Thymus (tissue), 14 donors: ENCODE measurements at places on chromosomes 2 and 18.

DNA sequence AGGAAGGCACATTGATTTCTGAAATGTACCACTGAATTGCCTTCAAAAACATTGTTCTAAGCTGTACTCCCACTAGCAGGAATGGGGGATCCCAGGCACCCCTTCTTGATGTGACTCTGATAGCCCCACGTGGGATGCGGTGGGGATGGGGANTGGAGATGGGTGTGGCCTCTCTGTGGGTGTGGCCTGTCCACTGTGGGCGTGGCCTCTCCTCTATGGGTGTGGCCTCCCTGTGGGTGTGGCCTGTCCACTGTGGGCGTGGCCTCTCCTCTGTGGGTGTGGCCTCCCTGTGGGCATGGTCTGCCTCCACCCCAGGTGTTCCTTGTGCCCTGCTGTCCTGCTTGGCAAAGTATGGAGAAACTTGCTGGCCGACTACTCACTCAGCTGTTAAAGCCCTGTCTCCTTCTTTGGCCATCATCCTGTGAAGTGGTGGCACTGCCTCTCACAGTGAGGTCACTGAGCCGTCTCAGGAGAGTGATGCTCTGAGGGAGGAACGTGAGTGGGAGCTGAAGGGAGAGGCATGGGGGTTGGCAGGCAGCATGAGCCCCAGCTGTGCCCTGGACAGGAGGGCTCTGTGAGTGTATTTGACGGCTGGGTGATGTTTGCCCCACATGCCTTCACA is 6.7 kb upstream of the PARD6G start:
- H3K4me3 ChIP-seq: no peak overlapping the region
- no peaks in the 10 kb centered on the region for H3K36me3 ChIP-seq
- H3K27ac ChIP-seq: no peak overlapping the region
- no peaks in the 10 kb centered on the region for H3K4me1 ChIP-seq

- no peaks in the 10 kb centered on the region for H3K27me3 ChIP-seq
- no peaks in the 10 kb centered on the region for H3K4me1 ChIP-seq
- peaks cover 7% of the 10 kb centered on the region for H3K36me3 ChIP-seq
- H3K4me3 ChIP-seq: no peak overlapping the region
These were observed 28.8 kb downstream of the GMCL1 start for GRCh38 chr2:69858261-69858660.

- no peaks in the 10 kb centered on the region for H3K27me3 ChIP-seq
- no peaks in the 10 kb centered on the region for H3K36me3 ChIP-seq
- H3K27ac ChIP-seq: no peak overlapping the region
- H3K4me3 ChIP-seq: no peak overlapping the region
These were observed 38.2 kb upstream of the MARCO start for GRCh38 chr2:118903551-118904479.

GRCh38 chr2:226716126-226716525 is 83.5 kb downstream of the IRS1 start:
- H3K27me3 ChIP-seq: peaks cover 2% of the 10 kb centered on the region
- no peak overlapping the region for H3K4me3 ChIP-seq
- no peak for DNase-seq
- no peak overlapping the region for H3K27ac ChIP-seq
- H3K36me3 ChIP-seq: no peaks in the 10 kb centered on the region

GRCh38 chr2:10954416-10954815 is 42.7 kb downstream of the KCNF1 start:
- no peak overlapping the region for H3K4me3 ChIP-seq
- H3K4me1 ChIP-seq: no peaks in the 10 kb centered on the region
- H3K27me3 ChIP-seq: no peaks in the 10 kb centered on the region
